ENCODE measurements at places on chromosomes 6 and 20.

GRCh38 chr6:81772741-81773140 lies 20.3 kb upstream of the TENT5A start:
- DNase-seq, result no peak

DNA sequence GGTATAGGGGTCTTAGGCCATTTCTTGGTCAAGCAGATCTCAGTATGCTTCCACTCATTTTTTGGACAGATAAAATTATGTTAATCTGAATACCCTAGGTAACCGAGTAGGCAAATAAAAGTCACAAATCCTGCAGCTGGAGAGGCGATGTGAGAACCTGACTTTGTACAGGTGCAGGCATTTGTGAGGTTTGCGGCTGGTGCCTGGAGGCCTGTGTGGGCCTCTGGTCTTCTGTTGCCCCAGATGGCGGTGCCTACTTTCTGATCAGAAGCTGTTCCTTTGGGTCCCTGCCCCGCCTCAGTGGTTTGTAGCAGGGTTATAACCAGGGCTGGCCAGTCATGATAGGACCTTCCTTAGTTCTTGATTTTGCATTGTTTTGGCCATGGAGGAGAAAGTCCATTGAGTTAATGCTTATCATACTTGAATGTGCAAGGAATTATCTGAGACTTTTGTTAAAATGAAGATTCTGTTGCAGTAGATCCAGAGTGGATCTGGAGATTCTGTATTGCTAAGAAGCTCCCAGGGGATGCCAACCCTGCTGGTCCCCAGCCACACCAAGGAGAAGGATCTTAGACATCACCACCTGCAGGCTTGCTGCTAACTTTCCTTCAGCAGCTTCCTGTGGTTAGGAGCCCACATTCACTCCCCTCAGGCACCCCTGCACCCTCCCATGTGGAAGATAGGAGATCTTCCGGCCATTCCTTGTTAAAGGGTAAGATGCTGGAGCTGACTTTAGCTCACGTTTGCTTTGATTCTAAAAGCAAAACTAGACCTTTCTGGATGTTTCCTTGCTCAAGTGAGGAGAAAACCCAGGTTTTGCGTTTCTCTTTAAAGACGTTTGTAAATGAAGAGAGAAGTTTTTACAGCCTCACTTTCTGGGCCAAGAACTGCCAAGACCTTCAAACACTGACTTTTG lies 50.7 kb downstream of the LRRC1 start:
- no peak for DNase-seq

DNA sequence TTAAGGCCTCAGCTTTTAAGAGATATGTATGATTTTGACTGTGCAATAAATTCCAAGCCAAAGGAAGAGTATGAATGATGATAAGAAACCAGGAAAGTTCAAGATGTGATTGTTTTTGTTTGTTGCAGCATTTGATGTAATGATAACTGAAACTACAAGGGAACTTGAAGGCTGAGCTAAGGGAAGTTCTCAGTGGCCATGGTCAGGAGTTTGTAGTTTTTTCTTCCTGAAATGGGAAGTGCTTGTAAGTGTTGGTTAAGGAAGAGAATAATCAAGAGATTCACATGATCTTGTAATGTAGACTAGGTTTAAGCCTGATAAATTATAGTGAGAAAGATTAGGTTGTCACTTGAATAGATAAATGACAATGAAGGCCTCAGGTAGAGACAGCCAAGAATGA lies 53.4 kb downstream of the PTCHD4 start:
- DNase-seq, result no peak

- no peak for DNase-seq
Observed at GRCh38 chr20:50630578-50631263, 60.6 kb downstream of the RIPOR3 start.

GRCh38 chr20:18983796-18984195 lies 170.2 kb downstream of the SCP2D1 start:
- no peak for DNase-seq

- DNase-seq, result peak; percentile 26
Observed at GRCh38 chr6:111534231-111534751, 51.3 kb upstream of the REV3L start.

GRCh38 chr6:26157251-26158075 lies 70.2 kb downstream of the HFE start:
- peak; percentile 77 for DNase-seq

DNA sequence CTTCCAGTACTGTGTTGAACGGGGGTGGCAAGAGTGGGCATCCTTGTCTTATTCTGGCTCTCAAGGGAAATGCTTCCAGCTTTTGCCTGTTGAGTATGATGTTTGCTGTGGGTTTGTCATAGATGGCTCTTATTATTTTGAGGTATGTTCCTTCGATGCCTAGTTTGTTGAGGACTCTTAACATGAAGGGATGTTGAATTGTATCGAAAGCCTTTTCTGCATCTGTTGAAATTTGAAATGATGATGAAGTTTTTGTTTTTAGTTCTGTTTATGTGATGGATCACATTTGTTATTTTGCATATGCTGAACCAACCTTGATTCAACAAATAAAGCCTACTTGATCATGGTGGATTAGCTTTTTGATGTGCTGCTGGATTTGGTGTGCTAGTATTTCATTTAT lies 48.0 kb downstream of the RPRD1B start:
- no peak for DNase-seq

DNA sequence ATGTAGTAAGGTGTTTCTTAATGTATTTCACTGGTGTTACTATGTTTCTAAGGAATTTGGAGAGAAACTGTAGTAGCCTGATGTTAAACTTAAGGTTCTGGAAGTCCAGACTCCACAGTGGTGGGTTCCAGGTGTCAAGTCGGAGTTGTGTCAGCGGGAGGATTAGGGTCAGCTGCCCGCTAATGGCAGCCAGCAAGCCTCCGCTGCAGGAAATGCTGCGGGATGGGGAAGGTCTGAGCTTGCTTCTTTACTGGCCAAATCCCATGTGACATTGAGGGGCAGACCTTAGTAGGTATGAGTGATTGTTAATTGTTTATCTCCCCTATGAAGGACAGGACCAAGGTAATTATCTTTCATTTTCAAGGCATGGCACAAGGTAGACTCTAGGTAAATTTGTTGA lies 3.7 kb upstream of the ARID1B start:
- DNase-seq, result no peak

GRCh38 chr20:63156221-63156671 lies 59.7 kb downstream of the YTHDF1 start:
- no peak for DNase-seq

GRCh38 chr6:33772082-33772830 lies 16.7 kb downstream of the LEMD2 start:
- DNase-seq, result no peak

DNA sequence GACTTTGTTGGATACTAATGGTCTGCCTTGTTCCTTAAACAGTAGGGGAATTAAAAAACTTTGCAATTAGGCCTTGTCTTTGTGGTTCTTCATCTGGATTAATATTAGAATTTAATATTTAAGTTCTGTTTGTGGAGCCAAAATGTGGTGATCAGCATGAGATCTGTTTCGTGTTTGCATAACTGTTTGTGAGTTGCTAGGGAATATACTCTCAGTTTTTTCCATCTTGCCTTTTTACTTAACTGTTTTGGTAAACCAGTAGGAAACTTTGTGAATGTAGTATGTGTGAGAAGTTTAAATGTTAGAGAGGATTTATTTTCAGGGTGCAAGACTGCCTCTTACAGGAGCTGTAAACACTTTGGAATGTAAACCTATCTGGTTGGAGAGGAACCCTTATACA lies 35.6 kb downstream of the LRRC1 start:
- DNase-seq, result no peak

DNA sequence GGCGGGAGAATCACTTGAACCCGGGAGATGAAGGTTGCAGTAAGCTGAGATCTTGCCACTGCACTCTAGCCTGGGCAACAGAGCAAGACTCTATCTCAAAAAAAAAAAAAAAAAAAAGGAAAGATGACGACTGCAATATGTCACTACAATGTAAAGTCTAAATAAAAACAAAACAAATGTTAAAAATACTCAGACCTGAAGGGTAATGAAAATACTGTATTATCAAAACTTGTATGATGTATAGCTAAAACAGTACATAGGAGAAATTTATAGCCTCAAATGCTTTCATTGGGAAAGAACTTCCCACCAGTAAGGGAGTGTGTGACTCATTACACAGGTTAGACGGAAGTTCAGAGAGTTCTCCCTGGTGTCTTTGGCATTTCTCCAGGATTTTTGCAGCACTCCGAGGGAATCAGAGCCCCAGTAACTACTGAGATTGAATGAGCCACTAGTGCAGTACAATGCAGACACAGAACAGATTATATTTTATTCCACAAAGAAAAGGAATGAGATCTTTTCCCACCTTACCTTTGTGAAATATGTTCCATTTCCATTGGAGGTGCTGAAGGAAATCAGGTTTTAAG lies 12.5 kb upstream of the RALGAPB start:
- DNase-seq, result no peak

DNA sequence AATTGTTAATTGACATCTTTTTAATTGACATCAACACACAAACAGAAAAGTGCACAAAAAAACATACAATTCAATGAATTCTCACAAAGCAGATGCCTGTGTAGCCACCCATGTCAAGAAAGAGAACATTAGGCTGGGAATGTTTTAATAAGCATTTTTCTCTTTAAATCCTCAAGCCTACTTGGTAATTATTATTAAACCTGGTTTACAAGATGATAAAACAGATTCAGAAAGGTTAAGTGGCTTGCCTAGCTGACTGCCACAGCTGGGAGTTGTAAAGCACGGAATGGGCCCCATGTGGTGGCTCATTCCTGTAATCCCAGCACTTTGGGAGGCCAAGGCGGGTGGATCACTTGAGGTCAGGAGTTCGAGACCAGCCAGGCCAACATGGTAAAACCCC lies 90.0 kb upstream of the AKAP12 start:
- no peak for DNase-seq

- DNase-seq, result no peak
Observed at GRCh38 chr6:11189865-11190624, 42.4 kb downstream of the NEDD9 start.

GRCh38 chr20:44344723-44345122 lies 7.9 kb downstream of the R3HDML start:
- DNase-seq, result no peak

DNA sequence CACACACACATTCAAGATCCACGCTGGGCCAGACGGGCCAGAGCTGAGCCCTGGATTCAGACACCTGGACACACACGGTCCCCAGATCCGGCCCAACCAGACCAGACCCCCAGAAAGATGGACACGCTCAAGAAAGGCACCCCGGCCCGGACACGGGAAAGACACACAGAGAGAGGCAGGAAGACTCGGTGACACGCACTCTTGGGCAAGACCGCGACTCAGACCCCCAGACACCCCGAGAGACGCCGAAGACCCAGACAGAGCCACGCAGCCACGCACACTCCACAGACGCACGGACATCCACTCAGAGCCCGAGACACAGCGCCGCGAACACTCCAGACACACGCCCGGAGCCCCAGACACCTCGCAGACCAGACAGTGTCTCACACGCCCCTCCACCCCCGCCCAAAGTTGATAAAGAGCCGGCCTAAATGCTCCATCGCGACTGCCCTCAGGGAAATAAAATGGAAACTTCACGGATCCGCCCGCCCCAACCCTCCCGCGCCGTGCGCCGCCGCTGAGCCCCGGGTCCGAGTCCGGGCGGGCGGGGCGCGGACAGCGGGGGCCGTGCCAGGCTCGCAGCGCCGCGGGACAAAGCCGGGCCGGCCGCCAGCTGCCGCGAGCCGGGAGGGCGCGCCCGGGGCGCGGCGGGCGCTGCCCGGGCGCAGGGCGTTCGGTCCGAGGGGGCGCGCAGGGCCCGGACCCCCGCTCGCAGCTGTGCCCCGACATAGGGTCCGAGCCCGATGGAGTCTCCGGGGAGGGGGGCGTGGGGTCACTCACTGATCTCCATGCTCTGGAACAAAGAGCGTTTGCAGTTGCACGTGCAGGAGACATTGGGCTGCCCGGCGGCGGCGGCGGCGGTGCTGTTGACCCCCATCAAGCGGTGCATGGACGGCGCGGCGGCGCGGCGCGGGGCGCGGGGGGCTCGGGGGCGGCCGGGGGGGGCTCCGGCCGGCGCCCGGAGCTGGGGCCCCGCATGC lies 831 bp downstream of the PMEPA1 start:
- DNase-seq, result no peak

DNA sequence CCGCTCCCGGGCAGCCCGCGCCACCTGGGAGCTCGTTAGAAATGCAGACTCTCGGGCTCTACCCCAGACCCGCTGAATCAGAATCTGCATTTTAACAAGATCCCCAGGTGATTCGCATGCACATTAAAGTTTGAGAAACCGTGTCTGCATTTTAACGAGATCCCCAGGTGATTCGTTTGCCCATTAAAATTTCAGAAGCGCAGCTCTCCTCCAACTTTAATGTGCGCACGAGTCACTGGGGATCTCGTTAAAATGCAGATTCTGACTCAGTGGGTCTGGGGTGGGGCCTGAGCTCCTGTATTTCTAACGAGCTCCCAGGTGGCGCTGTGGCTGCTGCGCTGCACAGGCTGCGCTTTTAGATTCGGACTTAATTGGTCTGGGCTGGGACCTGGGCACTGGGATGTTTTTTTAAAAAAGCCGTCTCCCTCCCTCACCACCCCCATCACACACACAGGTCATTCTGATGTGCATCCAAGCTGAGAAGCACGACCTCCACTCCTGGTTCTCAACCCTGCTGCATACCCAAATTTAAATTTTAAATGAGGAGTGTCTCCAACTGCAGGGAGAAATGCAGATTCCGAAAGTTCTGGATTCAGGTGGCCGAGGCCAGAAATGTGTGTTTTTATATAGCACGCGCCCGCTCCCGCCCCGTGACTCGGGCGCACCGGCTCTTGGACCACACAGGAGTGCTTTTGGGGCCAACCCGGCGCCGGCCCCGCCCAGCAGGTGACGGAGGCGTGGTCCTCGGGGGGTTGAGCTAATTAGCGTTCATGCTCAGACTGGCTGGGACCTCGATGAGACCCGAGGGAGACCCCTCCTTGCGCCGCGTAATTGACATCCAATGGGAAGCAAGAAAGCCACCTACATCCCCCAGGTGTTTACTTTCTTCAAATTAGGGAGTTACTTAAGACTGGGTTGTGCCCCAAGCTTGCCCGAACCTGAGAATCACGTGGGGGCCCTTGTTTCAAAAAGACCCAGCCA lies 85.8 kb downstream of the ZFP64 start:
- DNase-seq, result no peak

DNA sequence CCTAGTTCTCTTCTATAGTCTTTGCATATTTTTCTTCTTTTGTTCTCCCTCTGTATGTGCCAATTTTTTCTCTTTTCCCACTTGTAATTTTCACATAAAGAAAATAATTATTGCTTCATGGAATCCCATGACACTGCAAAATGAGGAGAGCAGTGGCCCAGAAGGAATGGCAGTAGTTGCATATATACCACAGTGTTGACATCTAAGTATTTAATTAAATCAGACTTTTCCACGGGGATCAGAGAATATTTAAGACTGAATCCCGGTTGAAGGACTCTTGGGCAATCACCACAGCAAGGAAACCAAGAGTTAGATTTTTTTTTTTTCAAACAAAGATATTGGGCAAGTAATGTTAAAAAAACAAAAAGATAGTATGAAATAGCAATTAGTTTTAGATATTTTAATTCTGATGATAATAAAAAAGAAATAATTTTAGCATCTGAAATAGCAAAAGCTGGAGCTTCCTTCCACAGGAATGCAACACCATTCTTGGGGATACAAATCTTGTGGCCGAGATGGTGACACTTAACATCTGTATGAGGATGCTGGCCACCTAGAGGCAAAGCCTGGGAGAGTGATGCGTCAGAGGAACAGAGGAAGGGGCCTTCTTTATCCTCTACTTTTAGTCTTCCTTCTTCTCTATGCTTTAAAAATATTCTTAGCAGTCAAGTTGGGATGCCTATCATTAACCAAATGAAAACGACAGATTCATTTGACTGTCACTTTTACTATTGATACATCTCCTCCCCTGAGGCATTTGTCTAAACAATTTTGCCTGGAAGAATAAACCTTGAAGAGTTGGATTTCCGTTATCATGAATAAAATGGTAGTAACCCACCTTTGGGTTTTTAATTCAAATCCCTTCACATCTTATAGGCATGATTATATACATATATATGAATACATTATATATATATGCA lies 356.2 kb downstream of the GJA1 start:
- DNase-seq, result no peak

Data from hippocampal formation (tissue), 2 donors.